Central memory CD4-positive, alpha-beta T cell (primary cell): ENCODE measurements at places on chromosomes 7 and 10.

DNA sequence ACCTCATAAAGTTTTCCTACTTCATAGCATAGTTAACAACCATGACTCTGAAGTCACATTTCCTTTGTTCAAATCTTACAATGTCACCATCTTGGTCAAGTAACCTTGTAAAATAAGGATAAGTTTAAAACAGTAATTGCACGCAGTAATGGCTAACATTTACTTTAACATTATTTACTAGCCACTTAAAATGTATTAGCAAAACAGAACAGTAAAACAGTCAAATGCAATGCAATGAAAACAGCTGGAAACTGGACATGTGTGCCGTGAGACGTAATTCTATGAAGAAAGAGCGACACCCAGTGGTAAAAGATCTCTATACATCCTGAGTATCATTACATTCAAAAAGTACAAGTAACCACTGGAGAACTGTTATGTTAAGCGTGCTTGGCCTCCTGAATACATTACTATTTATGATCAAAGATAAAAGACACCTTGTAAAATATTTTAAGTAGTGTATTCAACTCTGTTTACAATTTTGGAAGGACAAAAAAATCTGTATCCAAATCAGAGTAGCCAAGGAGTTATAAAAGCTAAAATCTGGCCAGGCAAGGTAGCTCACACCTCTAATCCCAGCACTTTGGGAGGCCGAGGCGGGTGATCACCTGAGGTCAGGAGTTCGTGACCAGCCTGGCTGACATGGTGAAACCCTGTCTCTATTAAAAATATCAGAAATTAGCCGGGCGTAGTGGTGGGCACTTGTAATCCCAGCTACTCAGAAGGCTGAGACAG lies 27.2 kb downstream of the ATE1 start:
- peak; percentile 24 for DNase-seq

DNA sequence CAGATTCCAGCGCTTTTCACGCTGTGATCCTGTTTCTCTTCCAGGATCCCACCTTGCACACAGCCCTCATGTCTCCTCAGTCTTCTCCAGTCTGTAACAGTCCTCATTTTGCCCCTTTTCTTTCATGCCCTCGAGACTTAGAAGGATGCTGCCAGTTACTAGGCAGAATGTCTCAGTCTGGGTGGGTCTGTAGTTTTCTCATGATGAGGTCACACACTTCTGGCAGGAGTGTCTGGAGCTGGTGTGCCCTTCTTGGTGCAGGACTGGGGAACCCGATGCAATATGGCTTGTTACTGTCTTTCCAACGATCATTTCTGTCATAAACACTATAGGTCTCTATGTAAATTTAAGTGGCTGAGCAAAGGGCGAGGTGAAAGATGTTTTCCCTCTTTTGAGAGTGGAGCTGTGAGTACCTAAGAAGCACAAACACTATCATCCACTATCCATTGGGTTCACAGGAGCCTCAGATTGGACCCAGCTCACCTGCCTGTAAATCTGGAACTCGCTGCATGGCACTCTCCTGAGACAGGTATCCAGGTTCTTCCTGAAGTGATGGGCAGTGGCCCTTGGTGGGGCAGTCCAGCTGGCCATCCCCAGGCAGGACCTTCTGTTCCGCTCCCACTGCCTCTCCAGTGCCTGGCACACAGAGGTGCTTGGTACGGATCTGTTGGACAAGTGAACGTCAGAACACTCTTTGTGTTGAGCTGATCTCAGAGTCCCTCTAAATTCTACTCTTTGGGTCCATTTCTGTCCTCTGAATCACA lies 64.3 kb upstream of the ZNF32 start:
- DNase-seq, result no peak

DNA sequence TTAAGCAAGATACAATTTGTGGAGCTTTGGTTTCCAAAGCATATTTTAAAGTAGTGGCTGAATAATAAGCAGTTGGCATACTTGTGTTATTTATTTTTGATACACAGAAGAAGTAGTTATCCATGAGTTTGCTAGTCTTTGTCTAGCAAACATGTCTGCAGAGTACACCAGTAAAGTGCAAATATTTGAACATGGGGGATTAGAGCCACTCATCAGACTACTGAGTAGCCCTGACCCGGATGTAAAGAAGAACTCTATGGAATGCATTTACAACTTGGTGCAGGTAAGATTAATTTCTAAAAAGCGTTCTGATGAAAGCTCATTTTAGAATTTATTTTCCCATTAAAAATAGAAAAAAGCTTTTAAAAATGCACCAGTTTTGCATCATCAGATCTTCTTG lies 31.4 kb downstream of the ARMC3 start:
- DNase-seq, result no peak

DNA sequence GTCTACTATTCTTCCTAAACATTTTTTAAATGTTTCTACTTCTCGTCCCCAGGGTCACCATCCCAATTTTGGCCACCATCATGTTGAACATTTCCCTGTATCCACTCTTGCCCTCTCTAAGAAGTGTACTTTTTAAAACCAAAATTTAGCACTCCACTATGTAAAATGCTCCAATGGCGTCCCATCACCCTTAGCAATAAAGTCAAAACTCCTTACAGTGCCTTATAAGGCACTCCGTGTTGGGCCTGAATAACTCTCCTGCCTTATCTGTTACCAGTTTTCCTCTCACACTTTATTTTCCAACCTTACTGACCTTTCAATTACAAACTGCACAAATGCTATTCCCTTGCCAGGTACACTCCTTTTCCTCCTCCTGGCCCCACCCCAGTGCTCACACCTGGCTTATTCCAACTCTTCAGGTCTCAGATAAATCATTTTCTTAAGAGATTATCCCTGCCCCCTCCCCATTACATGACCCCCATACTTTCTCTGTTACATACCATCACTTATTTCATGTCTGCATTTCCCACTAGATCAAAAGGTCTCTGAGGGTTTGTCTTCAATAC lies 1.3 kb downstream of the TMEM168 start:
- no peak for DNase-seq

DNA sequence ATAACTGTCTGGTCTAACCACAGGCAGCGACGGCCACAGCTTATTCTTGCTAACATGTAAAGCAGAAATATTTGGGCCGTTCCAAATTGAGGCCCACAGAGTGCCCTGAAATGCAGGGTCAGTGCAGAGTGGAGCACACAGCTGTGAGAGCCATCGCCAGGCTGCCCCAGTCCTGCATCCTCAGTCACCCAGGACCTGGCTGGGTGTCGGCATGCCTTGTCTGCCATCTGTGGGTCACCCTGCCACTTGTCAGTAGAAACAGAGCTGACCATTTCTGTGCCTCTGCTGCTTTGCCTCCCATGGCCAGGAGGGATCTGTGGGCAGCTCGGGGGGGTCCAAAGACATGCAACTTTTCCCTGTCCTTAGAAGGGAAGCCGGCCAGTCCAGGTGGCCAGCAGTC lies 57.3 kb upstream of the BTBD16 start:
- DNase-seq, result no peak

DNA sequence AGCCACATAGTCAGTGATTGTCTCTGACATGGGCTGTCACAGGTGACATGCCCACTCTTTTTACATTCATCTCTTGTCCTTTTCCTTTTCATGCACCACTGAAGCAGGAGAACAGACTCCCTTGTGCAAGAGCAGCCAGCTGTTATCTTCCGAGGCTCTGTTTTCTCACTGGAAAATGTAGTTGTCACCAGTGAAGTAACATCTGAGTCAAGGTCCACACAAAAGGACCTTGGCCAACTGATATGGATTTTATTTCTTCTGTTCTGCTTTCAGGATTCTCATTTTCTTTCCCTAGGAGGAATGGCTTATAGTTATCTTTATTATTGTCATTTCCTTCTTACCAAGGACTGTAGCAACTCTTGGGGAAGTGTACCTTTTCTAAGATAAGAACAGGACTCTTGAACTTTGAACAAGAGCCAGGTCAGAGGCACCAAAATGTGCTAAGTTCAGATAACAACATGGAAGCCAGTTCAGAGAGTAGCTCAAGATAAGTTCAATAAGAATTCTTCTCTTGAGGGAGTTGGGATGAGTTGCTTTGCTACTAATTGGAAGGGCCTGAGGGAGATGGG lies 22.7 kb downstream of the AVPI1 start:
- no peak for DNase-seq

DNA sequence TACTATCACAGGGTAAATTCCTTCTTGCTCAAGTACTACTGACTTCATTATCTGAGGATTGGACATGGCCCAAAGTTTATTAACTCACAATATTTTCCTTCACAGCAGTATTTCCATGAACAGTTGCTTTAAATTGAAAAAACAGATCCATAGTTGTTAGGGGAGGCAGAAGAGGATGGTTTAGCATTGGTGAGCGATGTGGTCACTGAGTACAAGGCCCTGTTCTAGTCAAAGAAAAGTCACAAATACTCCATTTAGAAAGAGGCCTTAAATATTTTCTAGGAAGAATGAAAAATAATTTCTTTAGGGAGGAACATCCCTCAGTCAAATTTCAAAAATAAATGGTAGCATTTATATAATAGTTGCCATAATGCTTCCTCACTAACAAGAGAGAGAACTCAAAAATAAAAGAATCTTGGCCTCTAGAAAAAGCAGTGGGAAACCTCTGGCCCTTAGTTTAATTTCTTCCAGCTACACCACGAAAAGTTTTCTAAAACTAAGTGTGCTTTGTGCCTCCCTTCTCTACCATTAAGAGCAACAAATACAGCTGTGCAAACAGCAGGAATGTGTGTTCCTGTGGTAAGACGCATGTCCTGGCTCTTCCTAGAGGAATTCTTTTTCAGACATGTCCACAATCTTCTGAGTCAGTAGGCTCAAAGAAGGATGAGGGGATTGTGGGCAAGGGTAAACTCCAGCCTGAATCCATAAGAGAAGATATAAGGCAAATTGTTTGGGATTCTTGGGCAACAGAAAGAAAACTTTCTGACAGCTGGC lies 105.7 kb downstream of the HOXA1 start:
- no peak for DNase-seq

- peak; percentile 12 for DNase-seq
Measured at GRCh38 chr10:100509241-100509840, 10.3 kb downstream of the SEC31B start.

DNA sequence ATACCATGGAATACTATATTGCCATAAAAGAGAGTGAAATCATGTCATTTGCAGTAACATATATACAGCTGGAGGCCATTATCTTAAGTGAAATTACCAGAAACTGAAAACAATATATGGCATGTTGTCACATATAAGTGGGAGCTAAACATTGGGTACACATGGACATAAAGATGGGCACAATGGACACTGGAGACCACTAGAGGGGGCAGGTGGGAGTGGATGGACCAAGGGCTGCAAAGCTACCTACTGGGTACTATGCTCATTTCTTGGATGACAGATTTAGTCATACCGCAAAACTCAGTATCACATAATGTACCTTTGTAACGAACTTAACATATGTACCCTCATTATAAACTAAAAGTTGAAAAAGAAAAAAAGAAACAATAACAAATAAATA lies 1167.6 kb downstream of the NXPH1 start:
- no peak for DNase-seq

DNA sequence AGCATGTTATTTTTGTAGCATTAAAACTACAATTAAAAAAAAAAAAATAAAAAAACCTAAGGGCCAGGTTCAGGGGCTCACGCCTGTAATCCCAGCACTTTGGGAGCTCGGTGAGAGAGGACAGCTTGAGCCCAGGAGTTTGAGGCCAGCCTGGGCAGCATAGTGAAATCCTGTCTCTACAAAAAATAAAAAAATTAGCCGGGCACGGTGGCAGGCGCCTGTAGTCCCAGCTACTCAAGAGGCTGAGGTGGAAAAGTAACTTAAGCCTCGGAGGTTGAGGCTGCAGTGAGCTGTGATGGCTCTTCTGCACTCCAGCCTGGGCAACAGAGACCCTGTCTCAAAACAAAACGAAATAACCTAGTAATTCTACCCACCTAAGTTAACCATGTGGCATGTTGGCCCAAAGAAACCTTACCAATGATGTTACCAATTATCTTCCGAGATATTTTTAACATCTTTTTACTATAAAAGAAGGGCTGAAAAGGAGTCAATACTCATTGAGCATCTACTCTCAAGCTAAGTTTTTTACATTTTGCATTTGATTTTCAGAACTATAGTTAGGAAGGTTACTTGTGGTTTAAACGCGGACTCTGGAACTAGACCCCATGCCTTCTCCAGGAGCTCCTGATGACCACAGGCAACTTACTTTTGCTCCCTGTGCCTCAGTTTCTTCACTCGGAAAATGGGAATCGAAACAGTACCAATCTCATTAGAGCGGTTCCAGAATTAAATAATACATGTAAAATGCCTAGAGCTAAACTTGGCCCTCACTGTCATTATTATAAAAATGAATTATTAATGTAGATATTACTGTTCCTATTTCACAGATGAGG lies 1.4 kb downstream of the ITGB1 start:
- no peak for DNase-seq

GRCh38 chr10:119315128-119316001 lies 108.0 kb downstream of the GRK5 start:
- peak; percentile 15 for DNase-seq

- no peak for DNase-seq
Measured at GRCh38 chr7:92520024-92520423, 8.3 kb downstream of the PEX1 start.
